RPMI7951 (cell line): ENCODE measurements at places on chromosomes 5 and 9. TPM values are rescaled to one million over a fixed set of nuclear protein-coding genes. Genes with fewer than 3 reads are reported as not detected.

The CD274 gene
- total RNA-seq: 4.9 and 5.7 TPM in 2 replicates

- no peak for DNase-seq
Observed at GRCh38 chr5:115859378-115859777, 17.6 kb downstream of the AP3S1 start.

The CRAT gene
- 28.7 and 29.9 TPM in 2 replicates for total RNA-seq

GRCh38 chr5:6649186-6649585 lies 15.9 kb downstream of the SRD5A1 start:
- no peak for DNase-seq

- DNase-seq: no peak
Observed at GRCh38 chr5:168365581-168366081, 74.2 kb downstream of the WWC1 start.

DNA sequence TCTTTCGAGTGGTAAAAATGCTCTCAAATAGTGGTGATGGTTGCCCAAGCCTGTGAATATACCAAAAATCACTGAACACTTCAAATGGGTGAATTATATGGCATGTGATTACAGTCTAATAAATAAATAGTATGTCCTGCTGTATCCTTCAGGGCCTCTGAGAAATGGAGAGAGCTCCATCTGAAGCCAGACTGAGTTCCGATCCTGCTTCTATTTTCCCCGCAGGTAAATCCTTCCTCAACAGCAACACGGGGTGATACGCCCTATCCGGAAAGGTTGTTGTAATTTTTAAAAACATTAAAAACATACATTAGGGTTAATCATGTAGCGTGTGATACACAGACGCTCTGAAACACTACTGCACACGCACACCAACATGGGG lies 695 bp upstream of the SNAPC3 start:
- no peak for DNase-seq

The FOXD4L6 gene
- total RNA-seq: not detected in 2 replicates

- DNase-seq: no peak
Observed at GRCh38 chr9:20200991-20201431, 412.2 kb upstream of the SLC24A2 start.

- DNase-seq: no peak
Observed at GRCh38 chr9:112502175-112502946, 15.7 kb downstream of the KIAA1958 start.

The C5 gene
- 6.2 and 8.4 TPM in 2 replicates for total RNA-seq

DNA sequence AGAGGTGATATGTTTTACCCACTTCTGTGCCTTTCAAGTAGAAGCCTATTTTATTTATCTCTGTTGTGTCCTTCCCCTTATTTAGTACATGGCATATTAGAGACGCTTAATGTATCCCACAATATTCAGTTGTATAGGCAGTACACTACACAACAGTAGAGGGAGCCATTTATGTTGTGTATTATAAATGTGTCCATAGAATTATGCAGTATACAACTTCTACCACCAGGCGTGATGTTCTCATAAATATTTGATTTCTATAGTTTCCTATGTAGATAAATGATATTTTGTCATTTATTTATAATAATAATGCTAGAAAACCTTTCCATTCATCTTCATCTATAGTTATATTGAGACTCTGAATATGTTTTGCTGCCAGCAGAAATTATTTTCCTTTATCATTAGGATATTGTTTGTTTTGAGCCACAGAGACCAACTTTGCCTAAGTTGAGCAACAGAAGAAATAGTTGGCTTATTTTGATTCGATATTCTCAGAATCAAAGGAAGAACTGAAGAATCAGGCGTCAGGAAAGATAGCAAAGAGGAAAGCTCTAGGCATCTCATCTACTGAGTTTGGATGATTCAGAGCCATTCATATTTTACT lies 81.7 kb downstream of the ADAMTS19 start:
- no peak for DNase-seq

- no peak for DNase-seq
Observed at GRCh38 chr5:2007878-2008501, 125.3 kb upstream of the IRX4 start.

The GFPT2 gene
- total RNA-seq: 13.9 and 15.8 TPM in 2 replicates

- DNase-seq: no peak
Observed at GRCh38 chr9:87099407-87099806, 152.1 kb upstream of the GAS1 start.

The GAS1 gene
- total RNA-seq: 0.60 and 0.78 TPM in 2 replicates

The FOXD4L5 gene
- total RNA-seq: not detected in 2 replicates

DNA sequence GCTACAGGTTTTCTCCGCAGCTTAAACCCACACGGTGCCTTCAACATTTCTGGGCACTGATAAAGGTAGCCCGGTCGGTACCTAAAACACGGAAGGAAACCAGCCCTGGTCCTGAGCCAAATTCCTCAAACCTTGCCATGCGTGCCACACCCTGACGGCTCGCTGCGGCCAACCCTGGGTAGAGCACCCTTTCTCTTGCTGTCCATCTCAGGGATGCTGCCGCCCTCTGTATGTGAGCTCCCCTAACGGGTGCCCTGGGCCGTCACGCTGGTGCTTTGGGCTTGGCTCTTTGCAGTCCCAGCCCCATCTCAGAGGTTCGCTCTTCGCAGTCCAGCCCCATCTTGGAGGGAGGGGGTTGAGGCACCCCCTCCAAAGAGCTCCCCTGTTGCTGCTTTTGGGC lies 43.9 kb downstream of the PNPLA7 start:
- no peak for DNase-seq

DNA sequence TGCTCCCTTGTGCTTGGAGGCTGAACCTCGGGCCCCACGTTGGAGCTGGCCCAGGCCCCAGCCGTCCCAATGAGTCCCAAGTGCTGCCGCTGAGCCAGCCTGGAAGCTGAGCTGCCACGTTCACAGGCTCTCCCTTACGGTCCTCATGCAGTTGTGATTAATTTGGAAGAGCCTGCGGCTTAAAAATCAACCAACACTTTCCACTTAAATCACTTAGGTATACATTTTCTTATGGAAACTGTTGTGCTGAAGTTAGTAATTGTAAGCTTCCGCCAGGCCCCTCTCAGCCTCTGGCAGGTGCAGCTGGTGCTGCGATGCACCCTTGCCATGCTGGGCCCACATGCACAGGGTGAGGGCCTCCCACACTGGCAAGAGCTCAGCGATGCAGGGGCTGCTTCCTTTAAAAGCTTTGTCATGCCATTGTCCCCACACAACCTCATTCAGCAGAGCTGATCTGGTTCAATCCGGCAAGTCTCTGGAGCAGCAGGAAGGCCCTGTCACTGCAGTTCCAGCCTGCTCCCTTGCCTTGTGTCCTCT lies 61.0 kb downstream of the IPPK start:
- no peak for DNase-seq

The WASHC1 gene
- 1.8 and 3.0 TPM in 2 replicates for total RNA-seq

GRCh38 chr5:136457390-136458013 lies 92.2 kb upstream of the TRPC7 start:
- no peak for DNase-seq

DNA sequence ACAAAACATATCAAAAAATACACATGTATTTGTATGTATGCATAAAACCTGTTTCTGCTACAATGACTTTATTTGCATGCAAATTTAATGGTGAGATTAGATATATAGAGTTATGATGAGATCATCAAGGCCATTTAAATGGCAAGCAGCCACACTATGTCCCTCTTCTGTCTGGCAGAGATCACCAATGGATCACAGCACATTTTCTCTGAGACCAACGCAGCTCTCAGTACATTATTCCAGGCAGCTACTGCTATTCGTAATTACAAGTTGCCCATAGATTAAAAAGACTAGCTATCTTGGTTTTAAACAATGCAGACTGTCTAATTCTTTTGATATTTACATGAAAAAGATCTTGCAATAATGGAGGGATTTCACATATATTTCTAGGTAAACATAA lies 629.5 kb downstream of the PDE4D start:
- DNase-seq: no peak

DNA sequence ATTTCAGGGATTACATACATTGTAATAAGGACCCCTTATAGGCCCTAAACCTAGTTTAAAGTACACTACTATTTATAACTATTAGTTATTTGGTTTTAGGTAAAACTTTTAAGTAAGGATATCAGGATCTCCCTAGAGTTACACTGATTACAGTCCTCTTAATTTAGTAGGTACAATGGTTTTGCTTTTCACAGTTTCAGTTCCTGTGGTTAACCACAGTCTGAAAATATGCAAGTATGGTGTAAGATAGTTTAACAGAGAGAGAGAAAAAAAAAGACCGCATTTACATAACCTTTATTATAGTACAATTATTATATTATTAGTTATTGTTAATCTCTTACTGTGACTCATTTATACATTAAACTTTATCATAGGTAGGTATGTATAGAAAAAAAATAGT lies 725.3 kb upstream of the PTPRD start:
- no peak for DNase-seq

DNA sequence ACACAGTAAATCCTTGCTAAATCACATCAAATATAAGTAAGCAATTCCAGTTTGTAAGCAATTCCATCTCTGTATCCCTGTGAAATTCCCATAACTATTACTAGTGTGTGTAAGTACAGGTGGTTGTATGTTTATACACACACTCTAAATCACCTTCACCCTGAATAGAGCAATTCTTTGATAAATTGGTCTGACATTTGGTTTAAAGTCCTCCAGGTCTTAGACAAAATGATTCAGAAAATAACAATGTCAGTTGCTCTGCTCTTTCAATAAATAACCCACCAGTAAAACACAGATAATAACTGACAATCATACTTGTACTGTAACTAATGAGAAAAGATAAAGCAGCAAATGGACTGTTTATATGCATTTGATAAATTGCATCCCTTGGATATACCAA lies 226.3 kb downstream of the SPOCK1 start:
- no peak for DNase-seq

The SPATA31E1 gene
- total RNA-seq: not detected in 2 replicates

- DNase-seq: no peak
Observed at GRCh38 chr9:73684601-73685000, 532.9 kb downstream of the ANXA1 start.

The BARHL1 gene
- not detected in 2 replicates for total RNA-seq
